ENCODE measurements at places on chromosomes 5 and 9.

DNA sequence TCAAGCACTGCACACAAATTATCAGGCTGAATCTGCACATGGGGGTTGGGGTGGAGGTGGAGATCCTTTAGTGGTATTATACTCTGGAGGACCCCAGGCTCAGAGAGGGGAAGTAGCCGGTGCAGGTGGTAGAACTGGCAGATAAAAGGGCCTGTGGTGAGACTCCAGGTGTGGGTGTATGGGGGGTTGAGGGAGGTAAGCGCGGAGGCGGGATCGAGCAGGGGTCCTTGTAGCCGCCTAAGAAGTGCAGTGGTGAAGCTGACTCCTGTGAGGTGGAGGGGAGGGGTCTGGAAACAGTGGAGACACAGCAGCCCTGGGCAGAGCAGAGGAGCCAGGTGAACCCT, 841 bp downstream of the ACSL6 start:
- DNase-seq, result no peak

GRCh38 chr5:120539471-120539870, 75.4 kb downstream of the PRR16 start:
- DNase-seq, result no peak

- DNase-seq, result peak; percentile 27
Measured at GRCh38 chr9:93020771-93021670, 37.5 kb upstream of the SUSD3 start.

DNA sequence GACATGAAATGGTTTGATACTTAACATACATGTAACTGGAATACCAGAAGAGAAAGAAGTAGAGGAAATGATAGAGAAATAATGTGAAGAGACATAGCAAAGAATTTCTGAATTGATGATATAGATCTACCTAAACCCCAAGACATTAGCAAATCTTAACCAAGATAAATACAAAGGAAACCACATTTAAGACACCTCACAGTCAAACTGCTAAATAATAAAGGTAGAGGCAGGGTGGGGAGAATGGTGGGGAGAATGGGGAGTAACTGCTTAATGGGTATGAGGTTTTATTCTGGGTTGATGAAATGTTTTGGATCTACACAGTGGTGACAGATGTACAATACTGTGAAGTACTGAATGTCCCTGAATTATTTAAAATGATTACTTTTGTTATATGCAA, 17.5 kb downstream of the CARNMT1 start:
- DNase-seq, result no peak

- DNase-seq, result no peak
Measured at GRCh38 chr5:168850683-168851082, 271.5 kb upstream of the PANK3 start.

- no peak for DNase-seq
Measured at GRCh38 chr9:14223081-14223480, 90.9 kb downstream of the NFIB start.

- DNase-seq, result no peak
Measured at GRCh38 chr9:136060671-136061371, 34.3 kb downstream of the NACC2 start.

- no peak for DNase-seq
Measured at GRCh38 chr5:145345511-145346287, 489.4 kb downstream of the PRELID2 start.

DNA sequence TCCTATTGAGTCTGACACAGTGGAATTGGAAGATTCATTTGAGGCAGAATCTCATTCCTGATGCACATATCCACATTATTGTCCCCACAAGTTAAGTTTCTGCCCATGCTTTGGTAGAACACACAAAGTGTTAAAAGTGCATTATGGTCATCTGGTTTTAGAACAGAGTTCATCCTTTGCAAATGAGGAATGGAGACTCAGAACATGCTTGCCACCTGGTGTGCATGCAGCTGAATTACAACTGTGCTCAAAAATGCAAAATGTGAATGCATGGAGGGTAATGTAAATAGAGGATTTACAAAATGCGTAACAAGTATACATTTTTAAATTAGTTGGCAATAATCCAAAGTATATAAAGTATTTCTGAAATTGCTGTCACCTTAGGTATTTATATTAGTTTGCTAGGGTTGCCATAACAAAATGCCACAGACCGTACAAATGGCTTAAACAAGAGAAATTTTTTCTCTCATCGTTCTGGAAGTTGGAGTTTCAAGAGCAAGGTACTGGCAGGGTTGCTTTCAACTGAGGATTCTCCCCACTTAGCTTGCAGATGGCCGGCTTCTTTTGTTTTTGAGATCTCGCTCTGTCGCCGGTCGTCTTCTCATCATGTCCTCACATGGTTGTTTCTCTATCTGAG, 671.1 kb downstream of the TAF11L14 start:
- DNase-seq, result no peak

GRCh38 chr5:179232091-179232735, 113.0 kb downstream of the ADAMTS2 start:
- DNase-seq, result peak; percentile 30

DNA sequence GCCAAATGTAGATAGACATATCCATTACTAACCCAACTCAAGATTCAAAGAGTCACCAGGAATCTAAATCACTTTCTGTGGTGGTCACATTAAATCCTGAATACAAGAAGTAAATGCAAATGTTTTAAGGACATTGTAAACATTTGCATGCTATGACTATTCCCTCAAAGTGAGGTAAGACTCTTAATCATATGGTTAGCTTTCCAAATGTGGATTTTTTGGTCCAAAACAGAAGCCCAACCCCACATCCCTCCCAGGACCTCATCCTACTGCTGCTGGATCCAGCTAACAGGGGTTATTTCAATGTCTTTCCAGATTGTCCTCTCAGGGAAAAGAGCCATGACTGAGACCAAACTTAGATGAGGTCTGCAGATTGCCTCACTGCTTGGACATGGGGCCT, 228.1 kb upstream of the PANK3 start:
- DNase-seq, result no peak

DNA sequence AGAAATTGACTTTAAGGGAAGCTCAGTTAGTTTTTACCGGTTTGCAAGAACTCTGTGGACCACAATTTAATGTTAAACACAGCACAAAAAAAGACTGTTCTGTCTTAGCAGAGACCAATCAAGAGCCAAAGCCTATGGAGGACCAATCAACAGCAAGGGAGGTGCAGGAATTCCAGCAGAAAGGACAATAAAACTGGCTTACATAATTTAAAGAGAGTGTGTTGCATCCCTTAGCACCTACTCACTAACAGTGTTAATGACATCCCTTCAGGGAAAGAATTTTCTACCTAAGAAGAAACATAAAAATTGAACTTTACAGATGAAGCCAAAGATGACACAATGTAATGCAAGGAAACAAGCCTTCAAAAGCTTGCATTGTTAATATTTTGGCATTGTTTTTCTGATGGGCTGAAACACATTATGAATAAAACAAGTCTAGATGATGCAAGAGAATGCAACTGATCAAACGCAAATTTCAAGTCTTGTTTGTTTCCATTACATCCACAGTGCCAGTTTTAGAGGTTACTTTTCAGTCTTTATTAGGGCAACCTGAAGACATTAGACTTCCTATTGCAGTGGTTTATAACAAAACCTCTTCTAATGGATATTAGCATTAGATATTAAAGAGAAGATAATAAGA, 111.3 kb upstream of the FST start:
- DNase-seq, result no peak

DNA sequence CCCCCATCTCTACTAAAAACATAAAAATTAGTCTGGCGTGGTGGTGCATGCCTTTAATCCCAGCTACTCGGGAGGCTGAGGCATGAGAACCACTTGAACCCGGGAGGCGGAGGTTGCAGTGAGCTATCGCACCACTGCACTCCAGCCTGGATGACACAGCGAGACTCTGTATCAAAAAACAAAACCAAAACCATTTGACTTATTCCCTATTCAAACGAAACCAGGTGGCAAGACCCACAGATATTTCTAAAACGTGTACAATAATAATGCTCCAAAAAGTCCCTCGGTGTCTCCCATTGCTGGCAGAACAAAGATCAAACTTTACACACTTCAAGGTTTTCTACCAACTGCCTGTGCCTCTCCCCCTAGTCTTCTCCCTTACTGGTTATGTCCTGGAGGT, 29.8 kb downstream of the HMGCR start:
- no peak for DNase-seq

- DNase-seq, result no peak
Measured at GRCh38 chr5:86038566-86038965, 579.2 kb upstream of the COX7C start.

GRCh38 chr9:103991001-103991400, 103.1 kb upstream of the SMC2 start:
- no peak for DNase-seq

- no peak for DNase-seq
Measured at GRCh38 chr5:167819406-167819805, 472.0 kb upstream of the WWC1 start.

GRCh38 chr9:29422438-29422837, 1849.2 kb upstream of the C9orf72 start:
- DNase-seq, result no peak

- DNase-seq, result no peak
Measured at GRCh38 chr5:129115680-129116079, 21.1 kb downstream of the ISOC1 start.

DNA sequence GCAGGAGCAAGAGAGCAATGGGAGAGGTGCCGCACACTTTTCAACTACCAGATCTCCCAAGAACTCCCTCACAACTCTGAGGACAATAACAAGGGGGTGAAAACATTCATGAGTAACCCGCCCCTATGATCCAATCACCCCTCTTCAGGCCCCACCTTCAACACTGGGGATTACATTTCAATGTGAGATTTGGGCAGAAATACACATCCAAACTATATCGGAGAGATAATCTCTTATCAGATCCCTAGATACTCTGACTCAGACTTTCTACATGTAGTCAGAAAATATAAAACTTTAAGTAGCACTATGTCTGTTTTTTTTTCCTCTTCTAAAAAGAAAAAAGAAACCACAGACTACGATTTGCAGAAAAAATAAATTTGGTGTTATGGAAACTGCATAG, 1595.9 kb upstream of the NUDT12 start:
- DNase-seq, result no peak

DNA sequence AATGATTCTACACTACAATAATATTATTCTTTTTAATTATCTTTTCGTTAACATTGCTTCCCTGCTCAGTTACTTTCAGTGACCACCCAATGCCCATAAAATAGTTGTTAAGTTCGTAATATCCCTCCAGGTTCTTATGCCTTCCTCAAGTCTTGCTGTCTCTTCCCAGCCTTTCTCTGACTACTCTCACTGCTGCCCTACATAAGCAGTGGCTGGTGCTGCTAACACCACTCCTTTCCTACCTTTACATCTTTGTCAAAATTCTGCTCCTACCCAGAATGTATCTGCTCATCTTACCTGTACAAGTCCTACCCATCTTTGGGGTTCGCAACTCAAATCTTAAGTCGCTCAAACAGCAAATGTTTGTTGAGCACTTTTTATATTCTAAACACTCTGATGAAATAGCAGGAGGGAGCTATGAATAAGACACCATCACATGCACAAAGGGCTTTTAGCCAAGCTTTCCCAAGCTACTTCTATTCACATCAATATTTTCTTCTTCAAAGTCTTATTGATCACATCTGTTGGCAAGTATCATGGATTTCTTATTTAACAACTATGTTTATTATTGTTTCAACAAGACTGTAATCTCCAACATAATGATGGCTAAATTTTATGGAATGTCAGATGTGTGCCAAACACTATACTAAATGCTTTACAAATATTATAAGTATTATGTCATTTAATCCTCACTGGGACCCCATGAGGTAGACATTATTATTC, 29.5 kb downstream of the SLC25A46 start:
- DNase-seq, result no peak

DNA sequence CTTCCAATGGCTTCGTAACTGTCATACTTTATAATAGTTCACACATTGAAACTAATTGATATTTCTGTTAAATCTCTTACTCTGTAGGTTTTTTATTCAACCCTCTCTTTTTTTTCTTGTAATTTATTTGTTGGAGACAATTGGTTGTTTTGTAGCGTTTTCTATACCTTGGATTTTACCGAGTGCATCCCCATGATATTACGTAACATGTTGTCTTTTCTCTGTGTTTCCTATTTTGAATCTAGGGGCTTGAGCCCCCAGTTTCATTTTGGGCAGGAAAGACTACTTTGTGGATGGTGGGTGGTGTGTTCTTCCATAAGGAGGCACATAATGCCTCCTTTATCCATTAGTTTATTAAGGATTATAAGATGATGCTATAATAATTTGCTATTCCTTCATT, 7.4 kb downstream of the MRPL22 start:
- no peak for DNase-seq

DNA sequence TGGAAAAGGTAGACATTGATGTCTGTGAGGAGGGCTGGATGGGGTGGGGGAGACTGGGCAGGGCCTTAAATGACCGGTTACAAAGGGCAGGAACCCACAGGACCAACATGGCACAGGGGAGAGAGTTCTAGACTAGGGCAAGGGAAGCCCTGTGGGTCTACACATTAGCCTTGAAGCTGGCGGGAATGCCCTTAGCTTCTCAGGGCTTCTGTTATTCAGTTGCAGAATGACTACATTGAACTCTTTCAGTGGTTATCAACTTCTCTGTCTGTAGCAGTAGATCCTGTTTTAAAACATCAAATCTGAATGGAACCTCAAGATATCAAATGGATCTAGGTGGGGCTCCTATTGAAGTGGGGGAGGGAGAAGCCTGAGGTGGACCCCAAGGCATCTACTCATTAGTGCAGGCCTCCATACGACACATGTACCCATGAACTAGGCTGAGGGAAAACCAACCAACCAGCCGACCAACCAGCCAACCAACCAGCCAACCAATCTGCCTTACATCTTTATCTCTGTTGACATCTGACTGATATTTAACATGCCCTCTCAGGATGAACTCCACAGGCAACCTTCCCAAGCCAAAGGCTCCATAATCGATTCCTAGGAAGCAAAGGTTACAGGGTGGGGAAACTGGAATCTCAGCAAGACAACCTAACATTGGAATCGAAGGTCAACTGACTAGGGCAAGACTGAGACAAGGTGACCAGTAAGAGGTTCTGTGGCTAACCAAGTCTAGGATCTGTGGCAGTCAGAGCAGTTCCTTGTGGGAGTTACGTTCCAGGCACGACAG, 48.3 kb downstream of the DAP start:
- no peak for DNase-seq

DNA sequence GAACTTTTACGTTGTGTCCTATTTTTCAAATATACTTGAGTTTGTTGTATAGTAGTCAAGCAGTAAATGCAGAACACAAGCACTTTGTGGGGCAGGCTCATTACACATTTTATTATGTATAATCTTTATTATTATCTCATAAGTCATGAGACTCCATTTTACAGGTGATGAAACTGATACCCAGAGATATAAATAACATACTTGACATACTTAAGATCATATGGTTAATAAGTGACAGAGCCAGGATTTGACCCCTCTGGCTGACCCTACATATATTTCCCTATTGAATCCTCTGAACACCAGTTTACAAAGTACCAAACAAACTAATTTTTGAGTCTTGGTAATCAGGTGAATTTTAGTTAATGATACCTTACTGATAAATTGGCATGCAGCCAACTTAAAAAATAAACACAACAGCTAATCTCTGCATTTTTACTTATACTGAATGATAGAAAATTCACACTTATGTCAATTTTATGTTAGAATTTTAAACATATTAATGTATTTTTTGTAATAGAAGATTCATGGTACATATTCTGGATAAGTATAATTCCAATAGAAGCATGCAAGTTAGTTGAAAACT, 305.0 kb upstream of the MEF2C start:
- DNase-seq, result no peak

- no peak for DNase-seq
Measured at GRCh38 chr9:1747417-1747967, 267.7 kb upstream of the SMARCA2 start.
